Heart right ventricle (tissue), 16 donors: ENCODE measurements at places on chromosomes 4 and X.
A peak's percentile ranks its signal among the peaks of the same experiment; 100 is the strongest.

DNA sequence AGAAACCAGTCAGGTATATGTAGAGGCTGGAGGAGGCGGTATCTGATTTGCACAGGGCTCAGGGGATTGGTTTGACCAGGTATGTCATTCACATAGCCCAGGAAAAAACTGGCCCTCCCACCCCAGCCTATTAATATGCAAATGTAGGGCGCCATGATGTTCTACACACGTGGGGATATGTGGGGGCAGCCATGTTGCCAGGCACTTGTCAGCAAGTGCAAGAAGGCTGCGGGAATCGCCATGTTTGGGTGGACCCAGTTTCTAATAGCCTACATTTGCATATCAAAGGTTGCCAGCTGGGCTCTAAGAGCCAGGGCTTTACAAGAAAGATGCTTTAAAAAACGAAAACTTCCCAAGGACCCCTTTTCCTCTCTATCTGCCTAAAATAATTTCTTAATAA lies 335.1 kb downstream of the SMARCA1 start:
- DNase-seq = no peak

DNA sequence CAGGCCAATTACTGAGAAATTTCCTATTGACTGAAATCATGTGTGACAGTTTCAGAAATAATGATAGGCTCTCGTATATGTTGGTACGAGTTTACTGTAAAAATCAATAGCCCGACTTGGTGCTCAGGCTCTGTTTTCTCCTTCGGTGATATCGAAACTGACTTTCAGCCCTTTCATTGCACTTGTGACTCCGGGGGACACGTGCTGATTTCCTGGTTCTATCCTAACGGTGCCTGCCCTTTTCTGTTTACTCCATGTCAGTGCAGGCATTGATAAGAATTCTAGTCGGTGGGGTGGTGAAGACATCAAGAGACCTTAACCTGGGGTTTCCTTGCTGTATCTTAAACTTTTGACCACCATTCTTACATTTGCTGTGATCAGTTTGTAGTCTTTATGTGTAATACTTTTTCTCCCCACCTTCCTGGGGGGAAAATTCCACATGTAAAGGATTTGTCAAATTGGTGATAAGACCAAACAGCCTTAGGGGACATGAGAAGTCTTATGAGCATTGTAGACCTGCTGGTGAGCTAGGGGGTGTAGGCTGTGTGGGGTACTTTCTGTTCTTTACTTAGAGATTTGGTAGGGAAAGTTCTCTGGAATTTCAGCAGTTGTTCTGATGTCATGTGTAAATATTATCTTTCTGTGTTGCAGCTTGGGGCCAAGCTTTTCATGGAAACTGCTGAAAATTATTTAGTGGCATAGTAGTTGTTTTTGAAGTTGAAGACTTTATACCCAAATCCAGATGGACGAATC lies 52.7 kb downstream of the TMEM131L start:
- no peak for DNase-seq

- no peak for DNase-seq
These were observed 13.2 kb downstream of the MAGED2 start for GRCh38 chrX:54820737-54821136.

DNA sequence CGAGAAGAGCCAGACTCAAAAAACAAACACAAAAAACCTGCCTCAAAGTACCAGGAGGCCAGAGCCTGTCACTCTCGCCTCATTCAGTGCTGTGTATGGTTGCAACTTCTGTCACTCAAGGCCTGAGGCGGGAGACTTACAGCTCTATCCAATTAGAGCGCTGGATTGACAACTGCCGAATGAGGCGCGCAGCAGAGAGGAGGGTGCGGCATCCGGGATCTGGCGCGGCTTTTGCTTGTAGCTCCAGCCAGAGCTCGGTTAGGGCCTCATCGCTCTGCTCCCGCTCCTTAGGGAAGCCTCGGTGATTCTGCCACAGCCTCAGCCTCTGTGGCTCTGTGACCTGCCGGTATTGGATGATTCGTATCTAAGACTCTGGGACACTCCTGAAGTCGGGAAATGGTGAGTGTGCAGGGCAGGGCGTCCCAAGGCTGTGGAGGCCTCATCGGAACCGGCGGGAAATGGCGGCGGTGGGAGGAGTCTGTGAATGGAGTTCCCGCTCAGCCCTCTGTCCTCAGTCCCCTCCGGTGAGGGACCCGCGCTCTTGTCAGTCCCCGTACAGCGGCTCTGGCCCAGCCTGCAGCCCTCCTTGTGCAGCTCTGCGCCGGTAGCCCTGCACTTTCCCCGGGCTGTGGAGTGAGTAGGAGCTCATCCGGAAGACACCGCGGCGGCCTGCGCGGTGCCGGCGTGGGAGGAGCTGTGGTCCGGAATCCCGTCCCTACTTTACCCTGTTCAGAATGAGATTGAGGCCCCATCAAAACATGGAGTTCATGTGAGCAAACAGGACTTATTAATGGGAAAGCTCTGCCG lies at the start of gene ZNF718:
Gene ZNF718, plus strand, starts transcription at position 227 of the 807 bp plus-strand sequence. Its CDS starts 170 bp downstream, at position 397.
- peak; percentile 96 for DNase-seq

DNA sequence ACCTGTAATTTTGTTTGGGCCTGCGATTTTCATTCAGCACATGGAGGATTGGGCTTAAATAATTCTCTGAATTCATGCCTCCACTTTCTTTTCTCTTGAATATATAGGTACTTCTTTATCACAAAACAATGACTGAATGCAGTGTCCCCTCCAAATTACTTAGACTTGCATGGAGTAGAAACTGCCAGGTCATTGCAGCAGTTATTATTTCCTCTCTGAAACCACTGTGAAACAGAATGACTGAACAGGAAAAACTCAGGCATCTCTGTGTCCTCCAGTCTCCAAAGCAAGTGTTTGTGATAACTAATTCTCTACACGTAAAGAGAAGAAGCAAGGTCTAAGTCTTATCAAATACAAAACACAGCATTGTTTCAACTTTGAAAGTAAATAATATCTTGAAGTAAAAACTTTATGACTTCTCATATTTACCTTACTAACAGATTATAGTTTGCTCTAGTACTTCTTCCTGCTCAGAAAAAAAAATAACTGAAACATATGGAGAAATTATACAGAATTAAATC lies 144.5 kb upstream of the DIAPH2 start:
- no peak for DNase-seq

- no peak for DNase-seq
These were observed 166.1 kb upstream of the KLF8 start for GRCh38 chrX:56066016-56066415.

DNA sequence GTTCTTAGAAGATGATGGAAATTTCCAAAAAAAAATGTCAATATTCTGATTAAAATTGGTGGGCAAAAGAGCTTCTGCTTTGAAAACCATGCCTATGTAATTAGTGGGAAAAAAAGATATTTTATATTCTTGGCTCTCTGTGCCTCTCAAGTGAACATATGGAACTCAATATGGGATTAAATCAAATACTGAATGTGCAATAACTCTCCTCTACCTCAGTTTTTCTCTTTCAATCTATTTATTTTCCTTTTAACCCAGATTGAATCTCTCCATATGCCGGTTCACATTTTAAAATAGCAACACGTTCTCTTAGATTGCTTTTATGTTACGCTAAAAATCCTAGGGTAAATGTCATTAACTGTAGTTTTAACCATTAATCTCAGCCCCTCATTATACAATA lies 224.2 kb upstream of the PABPC4L start:
- no peak for DNase-seq

GRCh38 chr4:26325191-26325590 lies 4.4 kb downstream of the RBPJ start:
- no peak for DNase-seq

DNA sequence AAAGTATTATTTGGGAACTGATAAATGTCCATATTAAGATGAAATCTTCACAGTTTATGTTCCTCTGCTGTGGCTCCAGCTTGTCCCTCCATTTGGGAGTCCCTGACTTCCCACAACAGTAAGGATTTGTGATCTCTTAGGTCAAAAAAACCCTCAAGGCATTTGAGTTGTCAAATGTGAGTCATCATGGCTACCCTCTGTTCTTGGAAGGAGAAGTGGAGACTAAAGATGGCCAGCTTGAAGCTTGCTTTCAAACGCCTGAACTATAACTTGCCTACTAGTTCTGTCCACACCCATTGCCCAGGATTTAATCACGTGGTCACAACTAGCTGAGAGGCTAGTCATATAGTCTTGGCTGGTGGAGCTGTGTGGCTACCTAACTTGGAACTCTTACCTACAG lies 107.8 kb downstream of the CCNG2 start:
- DNase-seq = no peak

GRCh38 chrX:72573158-72573511 lies 492 bp upstream of the HDAC8 start:
- DNase-seq = no peak

DNA sequence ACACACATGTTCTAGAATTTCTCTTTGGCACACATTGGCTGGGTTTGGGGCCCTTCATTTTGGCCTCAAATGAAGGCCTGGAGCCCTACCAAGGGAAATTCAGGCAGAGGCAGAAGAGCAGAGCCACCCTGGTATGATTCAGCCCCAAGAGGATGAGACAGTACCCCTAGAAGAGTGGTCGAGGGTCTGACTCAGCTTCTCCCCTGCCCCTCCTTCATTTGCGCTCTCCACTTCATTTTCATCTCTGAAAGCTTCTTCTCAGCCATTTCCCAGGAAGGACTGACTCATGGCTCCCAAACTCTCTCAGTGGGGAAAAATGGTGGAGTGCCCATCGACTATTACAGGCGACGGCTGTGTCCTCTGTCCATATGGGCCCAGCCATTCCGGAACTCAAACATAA lies 43.5 kb downstream of the MAMLD1 start:
- no peak for DNase-seq

DNA sequence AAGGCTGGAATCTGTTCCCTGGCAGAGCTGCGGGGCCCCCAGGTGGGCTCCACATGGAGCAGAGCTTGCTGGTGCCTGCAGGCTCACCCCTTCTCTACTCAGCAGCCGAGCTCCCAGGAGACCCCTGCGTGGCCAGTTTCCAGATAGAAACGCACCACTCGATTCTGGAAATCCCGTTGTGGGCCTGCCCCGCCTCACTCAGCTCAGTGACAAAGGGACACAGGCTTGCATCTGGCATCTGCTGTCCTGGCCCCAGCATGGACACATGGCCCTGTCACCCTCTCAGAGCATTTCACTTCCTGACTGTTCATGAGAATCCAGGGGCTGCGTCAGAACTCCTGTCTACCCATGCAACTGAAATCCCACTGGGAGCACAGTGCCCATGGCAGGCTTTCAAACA lies 20.5 kb upstream of the C4orf50 start:
- DNase-seq = no peak

DNA sequence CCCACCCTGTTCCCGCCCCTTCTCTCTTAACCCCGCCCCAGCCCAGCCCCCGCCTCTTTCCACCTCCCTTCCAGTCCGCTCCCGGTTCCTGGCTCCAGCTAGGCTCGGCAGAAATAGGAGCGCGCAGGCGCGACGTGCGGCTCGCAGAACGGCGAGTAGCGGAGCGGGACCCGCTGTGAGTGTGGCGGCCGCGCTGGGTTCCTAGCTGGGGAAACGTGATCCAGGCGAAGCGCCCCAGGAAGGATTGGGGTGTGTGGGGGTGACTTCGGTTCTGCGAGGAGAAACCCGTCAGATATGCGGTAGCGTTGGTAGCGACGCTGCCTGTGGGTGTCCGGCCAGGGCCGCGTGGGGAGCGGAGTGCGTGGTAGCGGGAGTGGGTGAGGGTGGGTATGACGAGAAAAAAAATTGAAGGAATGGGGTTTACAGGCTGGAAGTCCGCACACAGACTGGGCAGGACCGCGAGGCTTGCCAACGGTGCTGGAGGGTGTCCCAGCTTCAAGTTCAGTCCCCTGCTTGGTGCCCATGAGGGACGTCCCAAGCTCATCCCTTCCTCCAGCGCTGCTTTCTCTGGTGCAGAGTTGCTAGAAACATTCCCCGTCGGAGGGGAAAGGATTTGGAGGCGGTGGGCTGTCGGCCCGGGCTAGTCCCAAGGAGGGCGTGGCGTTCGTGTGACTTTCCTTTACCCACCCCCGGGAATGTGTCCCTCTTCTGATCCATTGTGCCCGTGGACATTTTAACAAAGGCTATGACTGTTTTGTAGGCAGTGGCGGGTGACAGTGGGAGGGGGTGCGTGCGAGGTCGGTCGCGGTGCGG lies at the start of gene PRRG1:
Gene PRRG1, plus strand, starts transcription at position 144 of the 813 bp plus-strand sequence. CDS start 56,886 bp downstream, outside the sequence.
- DNase-seq = peak; percentile 79

DNA sequence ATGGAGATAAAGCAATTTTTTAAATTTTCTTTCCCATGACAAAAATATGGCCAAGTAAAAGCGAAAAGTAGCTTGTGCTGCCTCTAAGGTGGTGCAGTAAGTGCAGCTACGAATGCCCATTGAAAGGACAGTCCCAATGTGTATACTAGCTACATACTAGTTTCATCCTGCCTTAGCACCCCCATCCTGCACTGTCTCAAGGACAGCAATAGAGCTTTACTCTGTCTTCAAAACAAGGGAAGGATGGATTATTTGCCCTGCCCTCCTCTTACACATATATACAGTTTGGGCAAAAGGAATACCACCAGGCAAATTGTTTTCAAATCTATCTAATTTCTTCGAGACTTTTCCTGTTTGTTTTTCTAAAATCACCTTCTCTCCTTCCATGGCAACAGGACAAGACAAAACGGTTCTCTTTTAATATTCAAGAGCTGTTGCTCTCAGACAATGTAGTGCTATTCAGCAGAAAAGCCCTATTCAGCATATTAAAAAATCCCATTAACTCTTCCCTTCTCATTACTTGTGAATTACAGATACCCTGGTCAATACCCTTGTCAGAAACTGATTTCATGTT lies 75.1 kb upstream of the SLC7A11 start:
- no peak for DNase-seq

DNA sequence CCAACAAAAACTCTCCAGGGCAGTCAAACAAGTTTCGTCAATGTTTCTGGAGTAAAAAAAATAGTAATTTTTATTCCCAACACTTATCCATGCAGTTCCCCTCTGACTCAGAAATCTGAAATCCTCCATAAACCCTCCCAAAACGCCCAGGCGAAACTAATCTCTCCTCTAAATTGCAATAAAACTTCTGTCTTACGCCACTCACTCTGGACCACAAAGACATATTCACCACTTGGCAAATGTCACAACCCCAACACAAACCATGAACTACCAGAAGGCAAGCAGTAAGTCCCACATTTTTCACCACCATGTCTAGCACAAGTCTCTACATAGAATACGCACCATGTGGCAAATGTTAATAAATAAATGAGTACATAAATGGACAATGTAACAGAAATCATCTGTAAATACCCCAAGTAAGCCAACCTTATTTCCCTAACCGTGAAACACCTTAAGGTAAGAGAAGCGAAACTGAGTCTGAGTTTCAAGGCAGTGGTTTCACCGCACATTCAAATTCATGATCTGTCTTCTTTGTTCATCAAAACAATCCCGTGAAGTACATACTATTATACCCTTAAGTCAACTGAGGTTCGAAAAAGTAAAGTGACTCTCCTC lies 1.6 kb downstream of the PAPSS1 start:
- DNase-seq = no peak

DNA sequence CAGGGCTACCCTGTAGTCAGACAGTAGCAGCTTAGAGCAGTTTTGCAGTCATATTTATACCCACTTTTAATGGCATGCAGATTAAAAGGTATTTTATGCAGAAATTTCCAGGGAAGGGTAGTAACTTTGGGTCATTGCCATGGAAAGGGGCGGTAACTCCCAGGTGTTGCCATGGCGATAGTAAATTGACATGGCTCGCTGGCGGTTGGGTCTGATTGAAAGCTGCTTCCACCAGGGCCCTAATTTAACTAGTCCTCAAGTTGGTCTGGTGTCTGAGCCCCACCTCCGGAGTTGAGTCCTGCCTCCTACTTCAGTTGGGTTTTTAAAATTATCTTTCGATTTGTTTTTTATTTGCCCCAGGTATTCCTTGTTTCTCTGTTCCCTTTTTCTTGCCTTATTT lies 70.1 kb downstream of the NAA11 start:
- no peak for DNase-seq
